ENCODE measurements at places on chromosomes 7 and 10. TPM values are rescaled to one million over a fixed set of nuclear protein-coding genes. Genes with fewer than 3 reads are reported as not detected.

DNA sequence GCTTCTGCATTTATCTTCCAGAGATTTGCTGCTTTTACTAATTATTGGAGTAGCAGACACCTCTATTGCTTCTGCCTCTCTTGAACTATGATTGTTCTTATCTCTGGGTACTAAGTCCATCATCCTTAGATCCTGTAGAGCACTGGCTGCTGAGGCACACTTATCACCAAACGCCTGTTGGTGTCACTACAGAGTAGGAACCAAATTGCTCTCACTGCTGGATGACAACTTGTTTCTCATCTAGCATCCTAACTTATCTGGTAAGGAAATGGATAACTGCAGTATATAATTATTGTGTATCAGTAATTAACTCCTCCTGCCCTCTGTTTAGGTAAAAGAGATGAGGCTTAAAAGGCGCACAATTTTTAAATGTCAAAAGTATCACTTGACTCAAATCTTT is 1059.4 kb downstream of the NRG3 start:
- H3K27me3 ChIP-seq, result no peaks in the 10 kb centered on the region
- no peaks in the 10 kb centered on the region for H3K4me1 ChIP-seq
- DNase-seq, result no peak

- DNase-seq, result no peak
- no peak overlapping the region for H3K4me3 ChIP-seq
- H3K27me3 ChIP-seq, result no peaks in the 10 kb centered on the region
Observed at GRCh38 chr7:108246227-108246837, 116.2 kb upstream of the LAMB4 start.

DNA sequence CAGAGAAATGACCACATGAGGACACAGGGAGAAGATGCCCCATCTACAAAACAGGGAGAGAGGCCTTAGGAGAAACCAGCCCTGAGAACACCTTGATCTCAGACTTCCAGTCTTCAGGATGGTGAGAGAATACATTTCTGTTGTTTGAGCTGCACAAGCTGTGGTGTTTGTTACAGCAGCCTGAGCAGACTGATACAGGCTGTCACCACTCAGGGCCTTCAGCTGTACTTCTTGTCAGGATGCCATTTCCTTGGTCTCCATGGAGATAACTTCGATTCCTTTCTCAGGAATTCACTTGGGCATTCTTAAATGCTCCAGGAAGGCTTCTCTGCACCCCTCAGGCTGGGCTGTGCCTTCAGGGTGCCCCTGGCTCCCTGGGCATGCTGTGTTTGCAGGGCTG is 85.7 kb upstream of the IGFBP3 start:
- no peaks in the 10 kb centered on the region for H3K36me3 ChIP-seq
- H3K27ac ChIP-seq, result no peak overlapping the region
- DNase-seq, result no peak
- H3K4me3 ChIP-seq, result no peak overlapping the region
- H3K27me3 ChIP-seq, result no peaks in the 10 kb centered on the region

- H3K36me3 ChIP-seq, result no peaks in the 10 kb centered on the region
- H3K27ac ChIP-seq, result no peak overlapping the region
- DNase-seq, result no peak
- H3K27me3 ChIP-seq, result no peaks in the 10 kb centered on the region
- no peaks in the 10 kb centered on the region for H3K4me1 ChIP-seq
Observed at GRCh38 chr10:71648254-71648932, 71.2 kb downstream of the C10orf105 start.

GRCh38 chr7:134968110-134968509 is 18.2 kb upstream of the AGBL3 start:
- DNase-seq, result no peak
- H3K4me3 ChIP-seq, result no peak overlapping the region

ZWINT gene
- total RNA-seq, result 0.78 TPM

GRCh38 chr7:111071556-111071955 is 19.4 kb upstream of the LRRN3 start:
- no peak for DNase-seq
- no peak overlapping the region for H3K4me3 ChIP-seq
- H3K27me3 ChIP-seq, result no peaks in the 10 kb centered on the region
- no peaks in the 10 kb centered on the region for H3K36me3 ChIP-seq
- H3K4me1 ChIP-seq, result peaks cover 22% of the 10 kb centered on the region

DNA sequence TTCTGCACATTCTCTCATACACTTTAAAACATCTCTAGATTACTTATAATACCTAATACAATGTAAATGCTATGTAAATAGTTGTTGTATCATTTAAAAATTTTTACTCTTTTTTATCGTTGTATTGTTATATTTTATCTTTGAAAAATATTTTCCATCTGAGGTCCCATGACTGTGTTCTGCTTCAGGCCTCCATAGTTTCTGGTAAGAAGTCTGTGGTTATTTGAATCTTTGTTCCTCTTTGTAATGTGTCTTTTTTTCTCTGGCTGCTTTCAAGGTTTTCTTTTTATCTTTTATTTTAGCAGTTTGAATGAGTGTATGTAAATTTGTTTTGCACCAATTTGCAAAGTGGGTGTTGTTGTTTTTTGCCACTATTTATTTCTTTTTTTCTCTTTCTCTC is 263.1 kb downstream of the RPS24 start:
- H3K27ac ChIP-seq, result no peak overlapping the region
- no peaks in the 10 kb centered on the region for H3K27me3 ChIP-seq
- H3K36me3 ChIP-seq, result no peaks in the 10 kb centered on the region

GRCh38 chr7:56250135-56250534 is 133.9 kb upstream of the NUPR2 start:
- DNase-seq, result no peak
- H3K27me3 ChIP-seq, result no peaks in the 10 kb centered on the region
- no peaks in the 10 kb centered on the region for H3K36me3 ChIP-seq
- H3K4me3 ChIP-seq, result no peak overlapping the region
- H3K27ac ChIP-seq, result no peak overlapping the region
- H3K4me1 ChIP-seq, result no peaks in the 10 kb centered on the region

DNA sequence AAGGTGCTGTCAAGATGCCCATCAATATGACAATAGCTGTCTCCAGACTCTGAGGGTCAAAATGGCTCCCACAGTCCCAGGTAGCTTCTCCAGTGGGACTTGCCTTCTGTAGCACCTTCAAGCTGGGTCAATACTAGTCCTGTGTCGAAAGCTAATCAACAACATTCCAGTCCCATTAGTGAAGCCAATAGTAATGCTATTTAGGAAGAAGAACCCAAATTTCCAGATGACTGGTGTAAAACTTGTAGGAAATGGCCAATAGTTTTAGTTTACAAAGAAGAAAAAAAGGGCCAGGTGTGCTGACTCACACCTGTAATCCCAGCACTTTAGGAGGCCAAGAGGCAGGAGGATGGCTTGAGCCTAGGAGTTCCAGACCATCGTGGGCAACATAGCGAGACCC is 2.0 kb upstream of the SPOCK2 start:
- no peak overlapping the region for H3K27ac ChIP-seq
- DNase-seq, result no peak
- peaks cover 13% of the 10 kb centered on the region for H3K27me3 ChIP-seq
- no peak overlapping the region for H3K4me3 ChIP-seq
- peaks cover 11% of the 10 kb centered on the region for H3K4me1 ChIP-seq
